ENCODE measurements at places on chromosomes 7 and 10.

GRCh38 chr10:95406651-95407280, 116.0 kb upstream of the PDLIM1 start:
- DNase-seq = no peak

DNA sequence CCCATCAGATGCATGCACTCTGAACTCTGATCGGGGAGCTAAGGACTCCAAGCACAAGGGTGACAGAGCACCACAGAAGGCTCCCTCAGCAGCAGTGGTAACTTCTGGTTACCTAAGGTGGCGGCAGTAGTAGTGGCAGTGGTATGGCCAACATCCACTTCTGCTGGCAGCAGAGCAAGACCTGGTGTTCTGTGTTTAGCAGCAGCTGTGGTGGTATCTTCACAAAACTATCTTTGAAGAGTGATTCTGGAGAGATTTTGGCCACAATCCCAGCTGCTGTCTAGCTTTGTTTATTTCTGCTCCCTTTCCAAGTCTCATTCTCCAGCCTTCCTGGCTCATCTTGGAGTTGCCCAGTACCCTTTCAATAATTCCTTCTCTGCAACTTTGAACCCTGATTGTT, 102.4 kb upstream of the LRGUK start:
- DNase-seq = no peak

DNA sequence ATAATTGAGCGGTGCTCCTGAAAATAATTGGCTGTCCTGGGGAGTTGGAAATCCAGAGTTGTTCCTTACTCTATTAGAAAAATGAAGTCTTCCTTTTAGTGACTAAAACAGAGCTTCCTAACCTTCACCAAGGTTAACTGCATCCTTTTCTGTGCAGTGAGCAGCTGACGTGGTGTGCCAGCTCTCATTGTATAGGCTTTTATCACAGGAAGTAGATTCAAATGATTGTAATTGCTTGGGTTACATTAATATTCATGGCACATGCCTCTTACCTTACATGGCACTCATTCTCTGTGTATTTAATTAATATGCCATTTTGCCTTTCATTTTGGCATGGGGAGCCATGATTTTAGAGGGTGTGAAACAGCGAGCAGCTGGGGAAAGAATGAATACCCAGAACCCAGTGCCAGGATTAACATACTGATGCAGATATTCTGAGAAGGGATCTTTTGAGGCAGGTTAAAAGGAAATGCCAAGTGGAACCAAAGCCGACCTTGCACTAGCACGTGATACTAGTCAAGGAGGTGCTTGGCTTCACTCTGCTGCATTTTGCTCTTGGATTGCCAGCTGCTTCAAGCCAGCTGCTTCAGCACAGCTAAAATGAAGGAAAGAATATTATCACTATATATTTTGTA, 115.3 kb downstream of the ST7 start:
- DNase-seq = no peak

DNA sequence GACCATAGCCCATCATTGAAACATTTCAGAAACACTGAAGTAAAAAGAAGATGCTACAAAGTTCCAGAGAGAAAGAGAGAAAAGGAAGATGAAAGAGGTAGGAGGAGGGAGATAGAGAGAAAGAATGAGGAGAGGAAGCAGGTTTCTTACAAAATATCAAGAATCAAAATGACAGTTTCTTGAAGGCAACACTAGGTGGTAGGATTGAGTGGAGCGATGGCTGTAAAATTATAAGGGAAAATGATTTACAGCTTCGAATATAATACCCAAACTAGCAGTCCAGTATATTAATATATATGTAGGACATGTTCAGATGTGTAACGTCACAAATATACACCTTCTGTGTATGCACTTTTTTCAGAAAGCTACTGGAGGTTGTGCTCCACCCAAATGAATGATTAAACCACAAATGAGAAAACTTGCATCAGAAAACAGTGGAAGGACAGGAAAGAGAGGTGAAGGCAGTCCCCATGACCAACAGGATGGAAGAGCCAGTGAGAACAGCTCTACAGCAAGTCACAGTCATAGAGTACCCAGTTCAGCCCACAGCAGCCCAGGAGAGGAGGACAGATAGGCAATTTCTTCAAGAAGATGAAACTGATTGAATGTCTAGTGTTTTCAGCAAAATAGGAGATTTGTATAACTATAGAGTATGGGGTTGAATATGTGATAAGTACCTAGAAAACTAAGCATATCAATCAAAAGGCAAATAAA, 151.5 kb upstream of the TARP start:
- DNase-seq = no peak

DNA sequence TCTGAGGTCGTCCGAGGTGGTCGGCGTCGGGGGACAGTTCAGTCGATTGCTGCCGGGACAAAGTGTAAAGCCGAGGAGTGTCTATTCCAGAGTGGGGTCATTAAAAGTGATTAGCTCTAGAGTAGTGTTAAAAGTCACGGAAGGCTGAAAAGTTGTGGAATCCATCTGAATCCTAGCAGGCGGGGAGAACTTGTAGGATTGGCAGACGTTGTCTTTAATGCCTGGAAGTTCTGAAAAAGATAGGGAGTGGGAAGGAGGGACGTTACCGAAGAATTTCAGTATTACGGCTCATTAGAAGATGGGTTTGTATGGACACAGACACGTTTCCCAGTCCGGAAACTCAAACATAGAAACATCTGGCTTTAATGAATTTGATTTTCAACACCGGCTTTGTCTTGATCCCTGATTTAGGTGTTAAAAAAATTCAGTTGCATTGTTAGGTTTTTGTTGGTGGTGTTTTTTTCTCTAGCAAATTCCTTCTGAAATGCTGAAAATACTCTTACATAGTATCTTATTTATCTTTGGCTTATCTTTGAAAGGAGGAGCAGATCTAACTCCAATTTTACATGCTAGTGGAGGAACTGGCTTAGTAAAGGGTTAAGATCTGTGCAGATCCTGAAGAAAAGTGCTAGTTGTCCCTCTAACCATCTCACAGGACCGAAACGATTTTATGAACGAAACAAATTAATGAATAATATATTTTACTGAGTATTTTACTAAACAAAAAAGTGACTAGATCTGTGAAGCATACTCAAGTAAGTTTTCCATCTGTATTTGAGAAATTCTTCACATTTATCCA, 900 bp downstream of the MKLN1 start:
- DNase-seq = no peak

GRCh38 chr10:119642556-119643111, 8.5 kb upstream of the BAG3 start:
- no peak for DNase-seq

DNA sequence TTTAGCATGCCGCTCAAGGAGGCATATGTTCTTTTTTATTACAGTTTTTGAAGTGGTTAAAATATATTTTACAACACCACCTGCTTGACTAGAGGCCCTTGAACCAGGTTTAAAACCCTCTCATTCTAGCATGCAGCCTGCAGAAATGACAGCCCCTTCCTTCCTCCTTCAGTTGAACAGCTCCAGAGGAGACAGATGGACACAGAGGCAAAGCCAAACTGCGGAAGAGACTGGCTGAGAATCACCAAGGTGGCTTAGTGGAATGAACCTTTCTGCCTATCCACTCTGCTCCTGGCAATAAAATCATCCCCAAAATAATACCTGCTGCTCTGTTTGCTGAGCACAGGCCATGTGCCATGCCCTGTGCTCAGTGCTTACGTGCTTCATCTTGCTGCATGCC, 23.9 kb upstream of the PLPP4 start:
- DNase-seq = no peak

- DNase-seq = no peak
Observed at GRCh38 chr10:101879456-101880231, 36.0 kb upstream of the KCNIP2 start.

DNA sequence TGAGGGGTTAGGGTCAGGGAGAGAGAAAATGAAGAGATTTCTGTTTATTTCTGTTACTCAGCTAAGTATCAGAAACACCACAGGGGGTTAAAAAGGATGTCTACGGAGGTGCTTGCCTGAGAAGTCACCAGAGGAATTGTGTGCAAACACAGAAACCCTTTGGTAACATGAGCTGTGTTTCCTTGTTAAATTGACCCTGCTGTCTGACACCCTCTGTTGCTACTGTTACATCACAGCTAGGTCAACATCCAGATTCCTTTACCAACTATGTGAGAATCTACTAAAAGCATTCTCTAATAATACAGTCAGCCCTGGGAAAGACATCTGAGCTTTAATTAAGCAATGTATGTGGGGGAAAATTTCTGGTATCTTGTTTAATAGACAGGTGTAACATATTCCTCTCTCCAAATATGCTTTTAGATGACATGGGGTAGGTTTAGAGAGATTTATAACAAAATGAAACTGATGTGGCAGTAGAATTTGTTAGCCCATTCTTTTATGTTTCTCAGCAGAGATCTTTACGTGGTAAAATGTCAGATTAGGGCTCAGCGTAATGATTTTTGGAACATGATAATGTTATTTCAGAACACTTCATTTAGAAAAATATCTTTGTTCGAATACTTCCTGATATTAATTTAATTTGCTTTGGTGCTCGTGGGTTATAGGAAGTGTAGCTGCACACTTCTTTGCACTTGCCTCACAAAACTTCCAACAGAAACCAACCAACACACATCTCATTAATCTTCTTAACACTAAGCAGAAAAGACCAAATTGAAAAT, 168.0 kb upstream of the AHR start:
- no peak for DNase-seq

GRCh38 chr7:131122394-131122793, 205.3 kb upstream of the MKLN1 start:
- DNase-seq = no peak

GRCh38 chr7:13725591-13725990, 263.9 kb downstream of the ETV1 start:
- DNase-seq = no peak

Data from activated T-cell treated with anti-CD3 and anti-CD28 coated beads for 4 hours (primary cell).